Right atrium auricular region (tissue), 2 donors: ENCODE measurements at places on chromosomes 7 and 10.
A peak's percentile ranks its signal among the peaks of the same experiment; 100 is the strongest.

DNA sequence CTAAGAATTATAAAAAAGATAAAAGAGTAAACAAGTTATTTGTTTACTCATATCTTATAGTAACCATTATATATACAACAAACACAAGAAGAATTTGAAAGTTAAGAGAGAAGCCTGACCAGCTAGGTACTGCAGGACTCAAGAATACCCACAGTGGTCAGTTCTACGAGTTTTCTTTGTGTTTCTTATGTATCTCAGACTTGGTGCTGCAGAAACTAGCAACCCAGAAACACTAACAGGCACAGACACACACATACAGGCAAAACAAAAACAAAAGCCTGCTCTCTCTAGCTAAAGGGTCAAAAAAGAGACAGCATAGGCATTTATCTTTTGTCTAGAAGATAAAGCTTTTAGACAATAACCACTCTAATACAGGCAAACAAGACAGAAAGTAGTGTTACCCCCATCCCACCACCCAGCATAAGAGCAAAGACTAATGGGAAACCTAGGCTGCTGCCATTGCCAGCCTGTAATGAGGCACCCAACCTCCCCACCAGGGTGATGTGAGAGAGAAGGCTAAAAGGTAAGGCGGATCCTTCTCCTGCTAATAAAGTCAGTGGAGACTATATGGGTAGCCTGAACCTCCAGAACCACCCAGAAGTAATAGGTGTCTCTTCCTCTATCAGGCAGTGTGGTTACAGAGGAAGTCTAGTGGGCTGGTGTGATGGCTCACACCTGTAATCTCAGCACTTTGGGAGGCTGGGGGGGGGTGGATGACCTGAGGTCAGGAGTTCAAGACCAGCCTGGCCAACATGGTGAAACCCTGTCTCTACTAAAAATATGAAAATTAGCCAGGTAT is 113.9 kb downstream of the DNAJC1 start:
- no peak overlapping the region for H3K27ac ChIP-seq
- H3K4me1 ChIP-seq, result no peaks in the 10 kb centered on the region
- no peaks in the 10 kb centered on the region for H3K36me3 ChIP-seq
- H3K4me3 ChIP-seq, result no peak overlapping the region

- no peak overlapping the region for H3K4me3 ChIP-seq
- H3K4me1 ChIP-seq, result no peaks in the 10 kb centered on the region
- H3K27ac ChIP-seq, result no peak overlapping the region
- H3K36me3 ChIP-seq, result no peaks in the 10 kb centered on the region
- no peaks in the 10 kb centered on the region for H3K27me3 ChIP-seq
- DNase-seq, result no peak
These were observed 13.2 kb downstream of the POM121L12 start for GRCh38 chr7:53048638-53049037.

DNA sequence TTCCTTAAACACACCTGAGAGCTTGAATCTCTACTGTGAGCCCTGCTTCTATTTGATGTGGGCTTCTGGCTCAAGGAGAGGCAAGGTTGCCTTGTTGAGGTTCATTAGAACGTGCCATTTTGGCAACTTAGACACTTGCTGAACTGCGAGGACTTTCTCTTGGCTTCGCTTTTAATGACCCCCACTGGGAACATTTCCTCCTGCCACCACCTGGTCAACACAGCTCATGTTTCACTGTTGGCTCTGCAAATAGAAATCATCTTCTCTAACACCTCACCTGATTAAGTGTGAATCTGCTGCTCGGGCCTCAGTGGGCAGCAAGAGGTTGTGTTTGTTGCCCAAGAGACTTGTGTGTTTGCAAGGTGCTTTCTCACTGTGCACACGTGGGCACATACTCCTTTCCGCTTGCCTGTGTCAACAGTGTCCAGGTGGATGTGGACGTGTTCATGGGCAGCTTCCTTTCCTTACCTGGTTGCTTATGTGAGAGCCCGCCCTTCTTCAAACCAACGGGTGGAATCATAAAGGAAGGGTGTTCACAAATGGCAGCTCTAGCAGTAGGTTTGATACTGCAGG is 147.0 kb downstream of the NRP1 start:
- H3K4me3 ChIP-seq, result no peak overlapping the region
- H3K27me3 ChIP-seq, result no peaks in the 10 kb centered on the region
- no peaks in the 10 kb centered on the region for H3K4me1 ChIP-seq
- H3K27ac ChIP-seq, result no peak overlapping the region
- H3K36me3 ChIP-seq, result peaks cover 54% of the 10 kb centered on the region
- DNase-seq, result no peak

- H3K4me1 ChIP-seq, result no peaks in the 10 kb centered on the region
- DNase-seq, result no peak
- H3K27me3 ChIP-seq, result no peaks in the 10 kb centered on the region
- no peak overlapping the region for H3K27ac ChIP-seq
- H3K36me3 ChIP-seq, result no peaks in the 10 kb centered on the region
These were observed 11.7 kb upstream of the GPR141 start for GRCh38 chr7:37671876-37672275.

GRCh38 chr7:47887016-47887640 is 61.1 kb downstream of the PKD1L1 start:
- no peak for DNase-seq
- no peaks in the 10 kb centered on the region for H3K4me1 ChIP-seq
- H3K27ac ChIP-seq, result no peak overlapping the region
- H3K4me3 ChIP-seq, result no peak overlapping the region
- no peaks in the 10 kb centered on the region for H3K27me3 ChIP-seq

- no peaks in the 10 kb centered on the region for H3K4me1 ChIP-seq
- no peak overlapping the region for H3K27ac ChIP-seq
- H3K27me3 ChIP-seq, result no peaks in the 10 kb centered on the region
- DNase-seq, result no peak
These were observed 171.9 kb downstream of the GRID1 start for GRCh38 chr10:86194684-86195083.

DNA sequence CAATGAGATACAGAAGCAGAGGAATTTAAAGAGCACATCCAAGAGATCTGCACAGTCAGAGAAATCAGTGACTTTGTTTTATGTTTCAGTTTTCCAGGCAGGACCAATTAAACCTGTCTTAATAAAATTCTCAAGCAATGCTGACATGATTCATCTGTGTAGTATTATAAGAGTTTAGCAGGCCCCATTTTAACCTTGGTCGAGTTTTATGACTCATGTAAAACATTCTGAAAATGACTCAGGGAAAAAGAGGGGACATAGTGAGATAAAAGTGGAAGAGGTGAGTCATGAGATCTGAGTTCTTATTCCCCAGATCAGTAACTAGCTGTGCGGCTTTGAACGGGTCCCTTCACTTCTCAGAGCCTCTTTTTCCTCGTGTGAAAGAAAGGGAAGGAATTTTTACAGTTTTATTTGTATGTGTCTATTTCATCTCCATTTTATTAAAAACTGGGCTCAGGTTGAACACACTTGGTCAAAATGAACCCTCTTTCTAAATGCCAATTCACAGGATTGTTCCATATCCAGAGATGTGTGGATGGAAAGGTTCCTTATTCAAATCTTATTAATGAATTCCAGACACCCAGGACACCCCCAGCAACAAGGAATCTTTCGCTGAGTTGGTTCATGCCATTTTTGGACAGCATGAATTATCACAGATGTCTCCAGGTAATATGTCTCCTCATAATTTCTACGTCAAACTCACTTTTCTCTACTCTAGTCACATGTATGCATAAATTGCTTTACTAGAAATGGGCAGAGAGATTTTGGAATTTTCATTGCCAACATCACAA is 143.2 kb downstream of the JAZF1 start:
- no peaks in the 10 kb centered on the region for H3K36me3 ChIP-seq
- no peak overlapping the region for H3K4me3 ChIP-seq
- DNase-seq, result no peak
- H3K4me1 ChIP-seq, result peaks cover 20% of the 10 kb centered on the region

DNA sequence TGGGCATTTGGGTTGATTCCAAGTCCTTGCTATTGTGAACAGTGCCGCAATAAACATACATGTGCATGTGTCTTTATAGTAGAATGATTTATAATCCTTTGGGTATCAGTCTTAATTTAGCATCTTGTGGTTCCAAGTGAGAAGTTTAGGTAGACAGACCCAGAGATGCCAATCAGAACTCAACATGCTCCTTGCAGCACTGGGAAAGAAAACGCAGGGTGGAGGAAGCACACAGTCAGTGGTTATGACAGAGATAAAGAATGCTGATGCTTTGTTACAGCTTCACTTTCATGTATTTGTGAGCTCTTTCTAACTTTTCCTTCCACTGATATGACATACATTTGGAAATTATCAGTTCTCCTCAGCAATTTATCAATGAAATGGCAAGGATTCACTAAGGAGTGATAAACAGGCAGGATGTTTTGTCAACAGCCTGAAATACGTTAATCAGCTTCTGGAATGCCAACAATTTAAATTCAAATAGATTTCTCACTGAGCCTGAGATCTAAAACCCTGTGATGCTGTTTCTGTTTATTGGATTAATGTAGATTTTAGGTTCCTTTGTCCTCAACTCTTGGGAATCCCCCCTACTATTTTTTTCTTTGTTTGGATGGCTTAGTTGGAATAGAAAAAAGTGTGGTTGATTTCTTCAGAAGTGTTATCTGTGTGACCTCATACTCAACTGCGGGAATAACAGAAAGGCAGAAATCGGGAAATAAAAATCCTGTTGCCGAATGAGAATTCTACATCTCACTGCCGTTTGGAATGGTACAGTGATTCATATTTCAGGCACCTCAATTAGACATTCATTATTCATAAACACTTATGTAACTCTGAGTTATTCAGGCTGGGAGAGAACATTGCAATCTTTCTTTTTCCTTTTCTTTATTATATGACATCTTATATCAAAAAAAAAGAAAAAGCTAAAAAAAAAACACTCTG is 675.0 kb downstream of the CNTNAP2 start:
- DNase-seq, result no peak
- no peak overlapping the region for H3K27ac ChIP-seq
- no peaks in the 10 kb centered on the region for H3K27me3 ChIP-seq
- no peaks in the 10 kb centered on the region for H3K4me1 ChIP-seq
- H3K36me3 ChIP-seq, result no peaks in the 10 kb centered on the region
- no peak overlapping the region for H3K4me3 ChIP-seq

GRCh38 chr10:78973901-78974616 is 94.7 kb upstream of the ZMIZ1 start:
- H3K27me3 ChIP-seq, result no peaks in the 10 kb centered on the region
- H3K4me1 ChIP-seq, result peaks cover 39% of the 10 kb centered on the region
- H3K27ac ChIP-seq, result peak overlapping the region; percentile 99
- H3K4me3 ChIP-seq, result peak overlapping the region; percentile 55
- DNase-seq, result peak; percentile 76

GRCh38 chr10:16941870-16942269 is 124.6 kb upstream of the RSU1 start:
- H3K27ac ChIP-seq, result no peak overlapping the region
- DNase-seq, result no peak
- no peaks in the 10 kb centered on the region for H3K36me3 ChIP-seq

DNA sequence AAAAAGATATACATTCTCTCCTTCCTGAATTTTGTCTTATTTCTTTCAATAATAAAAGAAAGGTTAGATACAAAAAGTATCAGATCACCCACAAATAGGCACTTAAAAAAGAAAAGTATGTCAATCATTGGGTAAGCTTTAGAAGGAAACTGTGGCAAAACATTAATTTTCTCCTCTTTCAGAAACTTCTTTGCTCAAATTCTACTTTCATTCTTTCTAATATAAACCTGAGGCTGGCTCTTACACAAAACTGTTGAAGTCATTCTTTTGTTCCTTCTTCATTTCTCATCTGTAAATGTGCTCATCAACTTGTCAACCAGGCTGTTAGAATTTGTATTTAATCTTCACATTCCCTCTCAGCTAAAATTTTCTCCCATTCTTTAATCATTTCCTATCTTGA is 124.6 kb downstream of the LRRN3 start:
- no peaks in the 10 kb centered on the region for H3K4me1 ChIP-seq
- no peak for DNase-seq
- no peak overlapping the region for H3K4me3 ChIP-seq
- no peaks in the 10 kb centered on the region for H3K27me3 ChIP-seq

DNA sequence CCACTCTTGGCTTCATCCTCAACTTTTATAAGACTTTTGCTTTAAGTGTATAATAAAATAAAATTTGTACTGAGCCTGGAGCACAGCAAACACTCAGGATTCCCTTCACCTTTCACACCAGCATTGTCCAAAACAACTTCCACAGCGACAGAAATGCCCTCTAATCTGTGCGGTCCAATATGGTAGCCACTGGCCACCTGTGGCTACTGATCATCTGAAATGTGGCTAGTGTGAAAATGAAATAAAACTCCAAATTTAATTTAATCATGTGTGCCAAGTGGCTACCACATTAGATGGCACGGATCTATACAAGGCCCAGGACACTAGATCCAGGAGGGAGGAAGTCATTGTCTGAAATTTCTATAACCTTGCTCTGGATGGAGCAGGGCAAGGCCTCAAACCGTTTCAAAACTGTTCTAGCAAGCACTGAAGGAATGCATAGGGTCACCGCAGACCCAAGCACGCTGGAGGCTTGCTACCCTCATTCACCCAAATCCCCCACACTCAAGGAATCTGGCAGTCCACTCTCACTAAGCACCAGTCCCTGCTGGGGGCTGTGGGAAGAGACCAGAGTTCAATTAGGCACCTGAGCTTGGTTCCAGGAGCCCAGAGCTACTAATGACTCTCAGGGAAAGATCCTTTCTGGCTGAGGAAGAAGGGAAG is 6.3 kb upstream of the MYO1G start:
- H3K36me3 ChIP-seq, result peaks cover 42% of the 10 kb centered on the region
- peaks cover 20% of the 10 kb centered on the region for H3K4me1 ChIP-seq
- no peaks in the 10 kb centered on the region for H3K27me3 ChIP-seq
- DNase-seq, result no peak
- H3K27ac ChIP-seq, result peak overlapping the region; percentile 95

- H3K27ac ChIP-seq, result no peak overlapping the region
- H3K27me3 ChIP-seq, result no peaks in the 10 kb centered on the region
- H3K4me1 ChIP-seq, result no peaks in the 10 kb centered on the region
- no peak for DNase-seq
These were observed 410.0 kb upstream of the SEMA3D start for GRCh38 chr7:85596827-85597226.

GRCh38 chr10:33235251-33235884 is 99.1 kb downstream of the NRP1 start:
- no peak for DNase-seq
- no peaks in the 10 kb centered on the region for H3K36me3 ChIP-seq
- H3K4me3 ChIP-seq, result no peak overlapping the region
- H3K27ac ChIP-seq, result peak overlapping the region; percentile 69

DNA sequence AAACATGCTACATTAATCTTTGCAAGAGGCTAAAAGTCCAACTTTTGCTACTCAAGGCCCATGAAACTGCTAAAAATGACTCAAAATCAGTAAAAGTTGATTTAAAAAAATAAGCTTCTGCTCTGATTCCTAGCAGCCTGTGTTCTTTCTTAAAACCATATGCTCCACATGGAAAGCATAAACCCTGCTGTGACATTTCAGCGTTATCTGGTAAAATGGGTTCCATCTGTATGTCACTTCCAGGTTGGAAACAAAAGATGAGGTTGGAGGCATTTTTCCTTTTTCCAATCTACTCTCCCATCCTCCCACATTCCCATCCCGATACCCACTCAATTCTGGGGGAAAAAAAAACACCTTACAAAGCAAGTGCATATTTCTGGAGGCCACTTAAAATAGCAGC is 439.5 kb downstream of the NEBL start:
- no peak overlapping the region for H3K27ac ChIP-seq
- no peaks in the 10 kb centered on the region for H3K4me1 ChIP-seq
- no peaks in the 10 kb centered on the region for H3K27me3 ChIP-seq
- no peak for DNase-seq
- H3K36me3 ChIP-seq, result no peaks in the 10 kb centered on the region

- no peak overlapping the region for H3K4me3 ChIP-seq
- H3K27ac ChIP-seq, result no peak overlapping the region
- H3K4me1 ChIP-seq, result no peaks in the 10 kb centered on the region
- no peaks in the 10 kb centered on the region for H3K27me3 ChIP-seq
These were observed 105.5 kb upstream of the SGCE start for GRCh38 chr7:94761451-94761850.
